Stimulated activated CD4-positive, alpha-beta T cell treated with anti-CD3 and anti-CD28 coated beads, Interleukin-15, amount 100 ng/mL, for 1 hour (primary cell): ENCODE measurements at places on chromosomes 3 and 15.

DNA sequence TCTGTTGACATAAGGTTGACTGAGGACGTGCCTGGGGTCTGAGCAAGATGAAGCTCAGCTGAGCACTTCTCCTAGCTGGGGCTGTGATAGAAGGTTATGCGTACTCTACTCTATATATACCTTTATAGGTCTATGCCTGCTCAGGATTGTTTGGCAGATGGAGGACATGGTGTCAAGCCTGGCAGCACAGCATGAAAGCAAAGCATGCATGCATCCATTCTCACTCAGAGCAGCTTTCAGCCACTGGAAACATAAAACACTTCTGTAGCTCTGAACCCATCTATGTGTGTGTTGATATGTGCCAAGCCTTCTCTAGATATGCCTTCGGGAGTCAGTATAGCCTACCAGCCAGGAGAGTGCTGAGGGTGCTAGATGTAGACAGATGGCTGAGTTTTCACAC lies 142.3 kb upstream of the NUDT16 start:
- no peak for DNase-seq

DNA sequence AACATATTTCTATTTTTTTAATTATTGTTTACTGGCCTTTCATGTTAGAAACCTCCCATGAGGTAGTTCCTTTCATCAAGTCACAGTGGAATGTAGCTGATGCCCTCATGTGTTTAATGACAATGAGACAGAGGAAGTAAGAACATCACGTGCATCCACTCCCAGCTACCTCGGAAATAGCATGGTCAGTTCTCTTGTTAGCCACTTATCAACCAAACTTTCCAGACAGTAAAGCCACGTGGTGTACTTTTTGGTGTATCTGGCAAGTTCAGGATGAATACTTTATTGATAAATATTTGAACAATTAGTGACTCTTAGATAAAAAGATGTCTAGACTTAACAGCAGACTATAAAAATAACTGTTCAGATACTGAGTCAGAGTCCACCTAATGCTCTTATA lies 781.7 kb downstream of the MECOM start:
- DNase-seq, result no peak

DNA sequence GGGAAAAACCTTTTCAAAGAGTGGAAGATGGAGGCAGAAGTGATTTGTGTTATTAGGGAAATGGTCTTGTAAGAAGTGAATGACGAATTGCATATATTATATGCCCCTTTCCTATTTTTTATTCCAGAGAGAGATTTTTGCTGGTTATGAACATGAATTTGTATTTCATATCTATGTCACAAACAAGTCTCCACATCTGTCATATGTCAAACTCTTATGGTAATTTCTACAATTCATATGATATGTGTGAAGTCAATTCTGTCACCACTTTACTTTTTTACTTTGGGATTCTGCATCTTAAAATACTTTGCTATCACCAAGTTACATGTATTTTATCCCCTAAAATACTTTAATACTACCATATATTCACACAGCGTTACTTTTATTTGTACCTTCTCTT lies 594.2 kb upstream of the ARPP21 start:
- no peak for DNase-seq

- no peak for DNase-seq
Measured at GRCh38 chr3:124592658-124593441, 137.4 kb upstream of the UMPS start.

DNA sequence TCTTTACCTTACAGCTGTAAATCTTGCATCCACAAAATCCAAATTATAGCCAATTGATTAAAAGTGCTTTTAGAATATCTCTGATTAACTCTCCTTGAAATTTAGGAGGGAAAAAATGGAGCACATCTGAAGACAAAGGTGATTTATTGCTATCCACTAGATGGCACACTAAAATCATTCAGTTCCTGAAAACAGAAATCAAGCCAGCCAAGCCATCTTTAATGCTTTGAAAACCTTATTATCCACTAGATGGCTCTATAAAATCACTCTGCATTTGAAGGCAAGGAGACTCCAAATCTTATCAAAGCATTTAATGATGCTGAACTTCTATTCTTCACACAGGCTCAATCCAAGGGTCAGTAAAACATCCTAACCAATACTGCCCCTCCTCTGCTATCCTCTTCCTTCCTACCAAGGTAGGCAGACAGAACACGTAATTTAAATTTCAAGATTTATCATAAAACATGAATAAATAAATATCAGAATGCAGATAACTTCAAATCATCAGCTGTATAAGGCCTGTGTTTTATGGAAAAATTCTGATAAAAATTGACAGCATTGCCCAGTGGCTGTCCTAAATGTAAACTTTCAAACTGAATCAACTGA lies 48.4 kb downstream of the GOLIM4 start:
- DNase-seq, result no peak

DNA sequence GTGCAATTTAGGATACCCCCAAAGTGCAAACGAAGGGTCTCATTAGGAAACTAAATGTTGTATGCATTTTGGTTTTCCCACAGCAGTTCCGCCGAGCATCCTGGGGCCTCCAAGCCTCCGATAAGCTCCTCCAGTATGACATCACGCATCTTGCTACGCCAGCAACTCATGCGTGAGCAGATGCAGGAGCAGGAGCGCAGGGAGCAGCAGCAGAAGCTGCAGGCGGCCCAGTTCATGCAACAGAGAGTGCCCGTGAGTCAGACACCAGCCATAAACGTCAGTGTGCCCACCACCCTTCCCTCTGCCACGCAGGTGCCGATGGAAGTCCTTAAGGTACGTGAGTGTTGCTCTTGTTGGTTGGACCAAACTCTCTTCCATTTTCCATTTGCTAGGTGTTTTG lies 120.5 kb upstream of the SAMMSON start:
- no peak for DNase-seq

DNA sequence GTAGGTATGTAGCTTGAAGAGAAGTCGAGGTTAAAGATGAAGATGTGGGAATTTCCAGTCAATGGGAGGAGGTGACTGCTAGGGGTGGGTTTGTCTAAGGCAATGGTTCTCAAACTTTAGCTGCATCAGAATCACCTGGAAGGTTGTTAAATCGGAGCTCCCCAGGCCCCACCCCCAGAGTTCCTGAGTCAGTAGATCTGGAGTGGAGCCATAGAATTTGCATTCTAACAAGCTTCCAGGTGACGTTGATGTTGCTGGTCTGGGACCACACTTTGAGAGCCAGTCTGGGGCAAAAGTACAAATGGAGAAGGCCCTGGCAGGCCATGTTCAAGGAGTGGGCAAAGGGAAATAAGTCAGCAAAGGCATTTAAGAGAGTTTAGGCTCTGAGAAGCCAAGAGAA lies 69.1 kb downstream of the CMTM8 start:
- no peak for DNase-seq

DNA sequence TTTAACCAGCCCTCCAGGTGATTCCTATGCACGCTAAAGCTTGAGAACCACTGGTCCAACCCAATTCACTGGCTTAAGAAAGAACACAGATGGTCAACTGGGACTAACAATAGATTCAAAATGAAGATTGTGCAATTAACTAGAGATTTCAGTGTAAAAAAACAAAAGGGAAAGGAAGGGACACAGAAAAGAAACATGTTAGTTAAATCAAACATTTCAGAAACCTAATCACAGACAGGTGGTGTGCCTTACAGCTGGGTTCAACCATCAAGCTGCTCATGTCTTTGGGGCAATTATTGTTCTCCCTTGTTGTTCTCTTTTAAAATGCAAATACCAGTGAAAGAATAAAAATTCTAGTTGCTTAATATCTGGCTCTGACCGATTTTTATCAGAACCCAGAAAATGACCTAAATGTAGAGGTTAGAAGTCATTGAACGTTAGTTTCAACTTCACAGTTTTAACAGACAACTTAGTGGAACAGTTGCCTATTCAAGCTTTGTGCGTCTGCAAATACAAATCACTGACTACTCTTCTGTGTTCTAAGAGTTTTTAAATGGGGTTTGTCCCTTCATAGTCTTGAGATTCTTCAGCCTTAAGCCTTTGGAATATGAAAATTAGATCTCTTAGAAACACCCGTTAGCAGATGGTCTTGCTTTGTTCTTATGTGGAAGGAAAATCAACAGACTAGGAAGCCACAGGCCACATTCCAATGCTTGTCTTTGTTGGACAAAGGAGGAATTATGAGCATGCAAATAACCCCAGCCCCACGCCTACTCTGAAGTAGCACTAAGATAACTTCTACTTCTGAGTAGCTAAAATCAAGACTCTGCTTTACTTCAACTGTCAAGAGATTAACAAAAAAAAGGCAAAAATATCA lies 223.4 kb downstream of the ATP8B4 start:
- DNase-seq, result no peak

- no peak for DNase-seq
Measured at GRCh38 chr3:70531063-70531657, 218.7 kb upstream of the MDFIC2 start.

- DNase-seq, result no peak
Measured at GRCh38 chr15:92449476-92449875, 55.8 kb downstream of the ST8SIA2 start.

GRCh38 chr3:37989821-37990480 lies 635 bp upstream of the VILL start:
- no peak for DNase-seq

GRCh38 chr15:57503051-57503702 lies 88.5 kb upstream of the MYZAP start:
- no peak for DNase-seq

- DNase-seq, result no peak
Measured at GRCh38 chr3:89950772-89951171, 843.4 kb downstream of the EPHA3 start.

- DNase-seq, result no peak
Measured at GRCh38 chr3:64932666-64933342, 245.0 kb upstream of the ADAMTS9 start.

- DNase-seq, result no peak
Measured at GRCh38 chr3:33579840-33580239, 138.2 kb downstream of the CLASP2 start.

- no peak for DNase-seq
Measured at GRCh38 chr3:141012571-141012970, 38.6 kb upstream of the SPSB4 start.

GRCh38 chr3:132847849-132848625 lies 125.8 kb upstream of the NPHP3 start:
- no peak for DNase-seq

- DNase-seq, result no peak
Measured at GRCh38 chr3:95424279-95424678, 1361.4 kb downstream of the NSUN3 start.

- no peak for DNase-seq
Measured at GRCh38 chr15:60411774-60412425, 14.1 kb upstream of the ANXA2 start.

DNA sequence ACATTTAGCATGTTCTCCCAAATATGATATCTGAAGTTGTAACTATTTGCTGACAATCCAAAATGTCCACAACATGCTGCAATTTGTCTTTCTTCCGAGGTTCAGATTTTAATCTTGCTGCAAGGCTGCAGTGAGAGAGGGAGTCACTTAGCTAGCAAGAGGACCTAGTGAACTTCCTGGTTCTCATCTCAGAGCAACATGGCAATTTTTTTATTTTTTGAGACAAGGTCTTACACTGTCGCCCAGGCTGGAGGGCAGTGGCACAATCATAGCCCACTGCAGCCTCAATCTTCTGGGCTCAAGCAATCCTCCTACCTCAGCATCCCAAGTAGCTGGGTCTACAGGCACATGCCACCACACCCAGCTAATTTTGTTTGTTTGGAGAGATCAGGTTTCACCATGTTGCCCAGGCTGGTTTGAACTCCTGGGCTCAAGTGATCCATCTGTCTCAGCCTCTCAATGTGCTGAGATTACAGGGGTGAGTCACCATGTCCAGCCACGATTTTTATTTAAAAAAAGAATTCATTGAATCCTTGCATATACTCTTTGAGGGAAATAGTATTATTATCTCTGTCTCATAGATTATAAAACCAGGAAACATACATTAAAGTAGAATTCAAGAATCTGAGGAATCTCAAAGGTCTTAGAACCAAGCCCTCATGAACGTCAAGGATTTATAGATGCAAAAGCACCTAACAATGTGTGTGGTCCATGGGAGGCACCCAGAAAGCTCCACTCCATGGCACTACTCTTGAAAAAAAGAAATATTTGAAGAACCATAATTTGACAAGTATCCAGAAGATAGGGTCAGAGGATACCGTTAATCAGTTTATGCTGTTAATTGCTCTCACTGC lies 9.1 kb downstream of the HDC start:
- no peak for DNase-seq

GRCh38 chr15:55514414-55514850 lies 6.4 kb upstream of the DNAAF4 start:
- no peak for DNase-seq

DNA sequence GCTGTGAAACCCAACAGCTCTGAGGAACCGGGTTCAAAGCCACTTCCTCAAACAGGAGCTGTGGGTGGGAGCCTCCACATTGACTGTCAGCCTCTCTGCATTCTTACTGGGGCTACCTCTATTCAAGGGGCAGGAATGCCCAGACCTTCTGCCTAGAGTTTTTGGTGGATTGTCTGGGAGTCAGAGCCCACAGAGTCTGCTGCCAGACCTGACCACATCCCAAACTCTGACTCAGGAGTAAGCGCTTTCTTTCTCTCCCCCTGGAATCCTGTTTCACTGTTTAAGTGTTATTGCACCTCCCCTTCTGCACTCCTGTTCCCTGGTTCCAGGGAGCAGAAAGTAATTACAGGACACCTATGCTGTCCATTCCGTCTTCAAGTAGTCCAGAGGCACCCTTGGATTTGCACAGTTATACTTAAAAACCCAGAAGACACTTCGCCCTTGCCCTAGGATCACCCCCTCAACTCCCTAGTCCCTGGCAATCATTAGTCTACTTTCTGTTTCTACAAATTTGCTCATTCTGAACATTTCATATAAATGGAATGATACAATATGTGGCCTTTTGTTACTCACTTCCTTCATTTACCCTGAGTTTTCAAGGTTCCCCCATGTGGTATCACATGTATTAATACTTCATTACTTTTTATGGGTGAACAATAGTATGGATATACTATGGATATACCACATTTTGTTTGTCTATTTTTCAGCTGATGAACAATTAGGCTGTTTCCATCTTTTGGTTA lies 37.9 kb upstream of the TJP1 start:
- DNase-seq, result no peak

DNA sequence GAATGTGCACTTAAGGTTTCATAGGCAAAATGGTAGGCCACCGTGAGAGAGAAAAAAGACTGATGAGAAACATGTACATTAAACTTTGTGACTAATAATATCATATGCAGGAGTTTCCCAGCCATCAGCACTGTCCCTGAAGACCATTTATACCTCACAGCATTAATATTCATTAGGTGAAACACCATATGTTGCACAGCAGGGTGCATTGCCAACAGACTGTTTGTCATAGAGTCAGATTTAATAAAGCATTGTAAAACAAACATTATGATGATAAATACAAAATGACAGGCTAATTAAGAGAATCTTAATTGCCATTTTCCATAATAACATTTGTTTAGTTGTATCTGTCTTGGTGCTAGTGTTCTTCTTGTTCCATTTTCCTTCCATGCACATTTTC lies 578.3 kb downstream of the EPHA3 start:
- no peak for DNase-seq

- DNase-seq, result no peak
Measured at GRCh38 chr3:82494977-82495489, 733.6 kb upstream of the GBE1 start.

DNA sequence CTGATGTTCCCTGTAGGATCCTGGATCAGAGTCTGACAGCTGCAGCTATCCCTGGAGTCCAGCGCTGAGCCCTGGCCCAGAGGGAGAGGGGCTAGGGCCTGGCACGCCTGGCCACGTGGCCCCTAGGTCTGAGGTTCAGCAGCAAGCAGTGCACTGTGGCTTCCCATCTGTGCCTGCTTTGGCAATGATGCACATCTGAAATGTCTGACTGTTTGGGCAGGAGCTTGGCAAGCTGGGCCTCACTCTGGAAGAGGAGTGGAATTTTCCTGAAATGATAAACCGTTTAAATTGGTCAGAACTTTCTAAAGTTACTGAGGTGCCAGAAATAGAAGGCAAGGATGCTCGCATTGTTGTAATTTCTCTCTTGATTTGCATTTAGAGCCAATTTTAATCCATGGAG lies 48.8 kb upstream of the MRPS22 start:
- DNase-seq, result no peak
